H9 (cell line): ENCODE measurements at places on chromosomes 5 and 9. TPM values are rescaled to one million over a fixed set of nuclear protein-coding genes. Genes with fewer than 3 reads are reported as not detected.

DNA sequence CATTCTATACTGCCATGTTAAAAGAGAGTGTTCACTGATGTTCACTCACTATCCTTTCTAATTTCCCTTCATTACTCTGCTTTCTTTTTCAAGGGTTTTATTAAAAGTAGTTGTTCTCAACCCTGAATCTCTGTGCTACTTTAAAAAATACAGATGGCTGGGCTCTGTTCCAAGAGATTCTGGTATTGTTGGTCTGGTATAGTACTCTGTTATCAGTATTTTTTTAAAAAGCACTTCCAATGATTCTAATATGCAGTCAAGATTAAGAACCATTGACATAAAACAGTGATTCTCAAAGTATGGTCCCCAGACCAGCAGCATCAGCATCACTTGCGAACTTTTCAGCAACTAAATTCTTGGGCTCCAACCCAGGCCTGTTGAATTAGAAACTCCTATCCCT lies 77.0 kb upstream of the STARD4 start:
- DNase-seq = no peak
- no peak overlapping the region for H3K27ac ChIP-seq
- no peaks in the 10 kb centered on the region for H3K27me3 ChIP-seq
- H3K4me3 ChIP-seq = no peak overlapping the region
- H3K4me1 ChIP-seq = no peaks in the 10 kb centered on the region
- no peaks in the 10 kb centered on the region for H3K36me3 ChIP-seq

DNA sequence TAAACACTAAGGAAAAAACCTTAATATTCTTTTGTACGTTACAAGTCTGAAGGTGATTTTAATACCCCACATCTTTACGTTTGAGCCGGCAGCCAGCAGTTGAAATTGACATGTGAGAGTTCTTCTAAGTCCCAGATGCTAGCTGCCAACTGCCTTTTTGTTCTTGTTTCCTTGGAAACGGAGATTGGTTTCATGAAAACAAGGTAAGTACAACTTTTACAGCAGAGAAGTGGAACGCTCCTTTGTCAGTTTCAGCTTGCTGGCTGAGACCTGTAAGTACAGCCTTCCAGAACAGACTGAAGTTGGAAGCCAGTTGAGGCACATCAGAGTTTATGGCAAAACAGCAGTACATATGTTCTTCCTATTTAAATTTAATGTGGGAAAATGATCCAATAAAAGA lies 1018.4 kb upstream of the ARRDC3 start:
- H3K36me3 ChIP-seq = no peaks in the 10 kb centered on the region
- peak; percentile 35 for DNase-seq
- H3K4me3 ChIP-seq = no peak overlapping the region
- H3K4me1 ChIP-seq = no peaks in the 10 kb centered on the region
- H3K27me3 ChIP-seq = no peaks in the 10 kb centered on the region
- no peak overlapping the region for H3K27ac ChIP-seq

DNA sequence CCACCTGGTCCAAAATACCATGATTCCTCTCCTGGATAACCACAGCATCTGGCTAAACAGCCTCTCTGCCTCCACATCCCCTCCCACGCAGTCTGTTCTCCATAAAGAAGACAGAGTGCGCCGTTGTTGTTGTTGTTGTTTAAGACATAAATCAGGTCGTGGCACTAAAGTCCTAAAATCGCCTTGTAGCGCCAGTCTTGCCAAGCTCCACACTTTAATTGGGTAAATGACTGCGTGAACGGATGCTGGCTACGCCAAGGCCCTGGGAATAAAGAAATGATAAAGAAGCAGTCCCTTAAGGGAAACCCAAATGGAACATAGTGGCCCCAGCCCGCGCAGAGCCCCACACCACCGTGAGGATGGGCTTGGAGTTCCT lies 364 bp upstream of the SFXN1 start:
- no peak for DNase-seq
- H3K4me1 ChIP-seq = peaks cover 4% of the 10 kb centered on the region; the same call in 1 of the 2 replicates
- no peak overlapping the region for H3K27ac ChIP-seq
- peak overlapping the region; percentile 93 for H3K4me3 ChIP-seq
- H3K36me3 ChIP-seq = peaks cover 21% of the 10 kb centered on the region
- no peaks in the 10 kb centered on the region for H3K27me3 ChIP-seq

- peak; percentile 37 for DNase-seq
- H3K4me1 ChIP-seq = no peaks in the 10 kb centered on the region; the same call in 1 of the 2 replicates
- no peaks in the 10 kb centered on the region for H3K27me3 ChIP-seq
- no peak overlapping the region for H3K27ac ChIP-seq
- H3K36me3 ChIP-seq = no peaks in the 10 kb centered on the region
- H3K4me3 ChIP-seq = no peak overlapping the region
These were observed 865.4 kb upstream of the ACO1 start for GRCh38 chr9:31519011-31519410.

The CNOT6 gene
- 41.7 and 45.0 TPM in 2 replicates for total RNA-seq

DNA sequence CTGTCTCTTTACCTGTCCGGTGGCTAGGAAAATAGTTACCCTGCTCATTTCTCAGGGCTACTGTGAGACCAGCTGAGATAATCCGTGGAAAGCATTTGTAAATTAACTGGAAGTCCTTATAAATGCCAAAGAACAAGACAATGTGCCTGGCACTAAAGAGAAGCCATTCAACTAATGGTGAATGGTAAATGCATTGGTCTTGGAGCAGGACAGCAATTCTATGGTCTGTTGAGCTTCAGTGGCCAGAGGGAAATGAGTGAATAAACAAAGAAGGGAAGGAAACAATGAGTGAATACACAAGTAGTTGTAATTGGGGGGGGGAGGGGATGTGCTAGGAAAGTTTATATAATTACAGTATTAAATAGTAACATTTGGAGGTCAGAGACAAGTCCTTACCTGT lies 353.6 kb downstream of the SEMA5A start:
- no peaks in the 10 kb centered on the region for H3K4me1 ChIP-seq
- H3K36me3 ChIP-seq = 0 out of 2 replicates have a peak, but pooled peaks cover 4% of the 10 kb centered on the region
- no peak overlapping the region for H3K27ac ChIP-seq
- no peaks in the 10 kb centered on the region for H3K27me3 ChIP-seq
- no peak for DNase-seq

DNA sequence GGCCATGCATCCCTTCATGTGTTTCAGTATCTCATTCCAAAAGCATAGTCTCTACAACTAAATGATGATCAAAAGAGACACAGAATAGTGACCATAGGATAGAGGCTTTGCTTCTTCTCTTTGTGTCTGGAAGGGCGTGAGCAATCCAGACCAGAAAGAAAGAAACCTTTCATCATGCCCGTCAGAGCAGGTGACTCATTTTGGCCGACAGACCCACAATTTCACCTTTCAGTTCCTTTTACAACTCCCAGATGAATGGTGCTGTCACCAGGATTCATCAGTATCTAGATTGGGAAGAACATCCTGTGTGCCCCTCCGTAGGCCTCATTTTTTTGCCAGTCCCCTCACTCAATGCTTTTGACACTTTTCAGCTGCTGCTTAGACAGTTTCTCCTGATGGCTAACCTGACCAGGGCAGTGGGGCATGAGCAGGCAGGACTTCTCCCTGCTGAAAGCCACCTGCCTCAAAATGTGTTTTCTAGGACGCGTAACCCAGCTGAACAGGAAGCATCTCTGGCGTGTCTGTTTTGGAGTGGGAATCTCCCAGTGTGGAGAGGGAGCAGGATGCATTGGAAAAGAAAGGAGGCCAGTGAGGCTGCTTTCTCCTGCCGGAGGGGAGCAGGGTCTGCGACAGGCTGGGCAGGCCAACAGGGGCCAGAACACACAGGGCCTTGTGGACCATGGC lies 21.2 kb downstream of the ABLIM3 start:
- no peak for DNase-seq
- H3K4me3 ChIP-seq = no peak overlapping the region
- no peaks in the 10 kb centered on the region for H3K4me1 ChIP-seq
- H3K27ac ChIP-seq = no peak overlapping the region

The SPINK4 gene
- not detected in 2 replicates for total RNA-seq

The SMIM32 gene
- total RNA-seq = 0.13 TPM in 1 of 2 replicates, not detected in the other

DNA sequence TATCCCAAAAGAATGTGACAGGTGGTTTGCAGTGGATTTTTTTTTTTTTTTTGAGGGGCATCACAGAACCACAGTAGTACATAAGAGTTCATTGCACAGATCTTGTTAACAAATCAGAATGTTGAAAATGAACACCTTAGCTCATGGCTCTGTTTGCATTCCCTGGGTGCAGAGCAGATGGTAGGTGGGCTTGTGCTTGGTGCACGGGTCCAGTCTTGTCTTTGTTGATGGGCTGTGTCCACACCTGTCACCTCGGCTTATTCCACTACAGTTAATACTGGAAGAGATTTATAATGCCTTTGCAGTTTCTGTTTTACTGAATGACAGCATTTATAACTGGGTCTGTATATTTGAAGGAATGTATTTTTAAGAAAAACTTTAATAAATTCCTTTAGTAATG lies 146.6 kb downstream of the KDM4C start:
- DNase-seq = no peak
- 0 out of 3 replicates have a peak, but pooled peaks cover 2% of the 10 kb centered on the region for H3K36me3 ChIP-seq
- no peaks in the 10 kb centered on the region for H3K27me3 ChIP-seq
- H3K4me3 ChIP-seq = no peak overlapping the region
- peaks cover 5% of the 10 kb centered on the region; the same call in 1 of the 2 replicates for H3K4me1 ChIP-seq

DNA sequence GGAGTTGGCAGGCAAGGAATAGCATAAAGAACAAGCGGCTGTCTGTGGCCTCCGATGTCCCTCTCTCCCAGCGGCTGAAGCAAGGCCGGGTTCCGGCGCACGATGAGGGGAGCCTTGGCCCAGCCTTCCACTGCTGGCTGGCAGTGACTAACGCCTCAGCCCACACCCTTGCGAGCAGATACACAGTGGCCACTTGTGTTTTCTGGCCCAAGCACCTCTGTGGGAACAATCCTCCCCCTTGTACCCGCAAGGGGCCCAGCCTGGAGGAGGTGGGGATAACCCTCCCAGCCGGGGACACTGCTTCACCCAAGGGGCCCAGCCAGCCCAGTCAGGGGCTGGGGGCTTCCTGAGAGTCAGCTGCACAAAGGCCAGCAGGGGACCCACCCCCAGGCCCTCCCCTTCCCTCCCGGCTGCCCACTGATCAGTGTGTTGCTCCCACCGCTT lies 23.2 kb downstream of the STK10 start:
- no peak for DNase-seq
- no peaks in the 10 kb centered on the region for H3K27me3 ChIP-seq

The EDIL3 gene
- 61.0 and 61.9 TPM in 2 replicates for total RNA-seq

- peaks cover 23% of the 10 kb centered on the region for H3K36me3 ChIP-seq
- no peak for DNase-seq
- H3K27me3 ChIP-seq = no peaks in the 10 kb centered on the region
- H3K4me3 ChIP-seq = peak overlapping the region; percentile 96
- no peaks in the 10 kb centered on the region for H3K4me1 ChIP-seq
These were observed 807 bp upstream of the PLGRKT start for GRCh38 chr9:5438301-5439162.

DNA sequence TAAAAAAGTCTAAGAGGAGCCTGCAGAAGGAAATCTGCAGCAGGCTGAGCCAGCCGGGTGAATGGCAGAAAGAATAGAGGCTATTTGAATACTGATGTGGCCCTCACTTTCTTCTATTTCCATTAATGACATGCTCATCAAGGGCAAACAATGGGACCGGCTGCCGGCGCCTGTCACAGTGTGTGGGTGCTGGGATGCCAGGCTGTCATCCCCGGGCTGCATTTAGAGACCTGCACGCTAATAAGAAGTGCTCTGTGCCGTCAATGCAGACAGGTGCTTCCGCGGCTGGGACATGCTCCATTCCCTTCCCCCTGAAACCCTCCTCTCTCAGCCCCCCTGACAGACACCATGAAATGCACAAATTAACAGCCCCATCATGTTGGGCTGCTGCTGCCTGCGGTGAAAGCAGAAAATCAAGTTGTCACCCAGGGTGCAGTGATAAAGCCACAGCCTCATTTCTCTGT lies 217.7 kb upstream of the TBCA start:
- no peak overlapping the region for H3K27ac ChIP-seq
- no peaks in the 10 kb centered on the region for H3K27me3 ChIP-seq
- peaks cover 12% of the 10 kb centered on the region; the same call in 1 of the 2 replicates for H3K4me1 ChIP-seq
- DNase-seq = no peak
- H3K4me3 ChIP-seq = no peak overlapping the region; the same call in 2 of the 3 replicates

DNA sequence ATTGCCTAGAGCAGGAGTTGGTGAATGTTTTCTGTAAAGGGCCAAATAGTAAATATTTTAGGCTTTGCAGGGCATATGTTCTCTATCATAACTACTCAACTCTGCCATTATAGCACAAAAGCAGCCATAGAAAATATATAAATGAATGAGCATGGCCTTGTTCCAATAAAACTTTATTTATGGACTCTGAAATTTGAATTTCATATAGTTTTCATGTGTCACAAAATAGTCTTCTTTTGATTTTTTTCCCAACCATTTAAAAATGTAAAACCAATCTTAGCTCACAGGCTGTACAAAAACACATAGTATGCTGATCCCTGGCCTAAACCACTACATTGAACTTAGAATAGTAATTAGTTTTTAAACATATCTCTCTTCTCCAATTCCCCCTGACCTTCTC lies 179.6 kb downstream of the ZNF462 start:
- H3K27me3 ChIP-seq = no peaks in the 10 kb centered on the region
- no peak for DNase-seq
- H3K36me3 ChIP-seq = no peaks in the 10 kb centered on the region
- H3K4me3 ChIP-seq = no peak overlapping the region
- H3K4me1 ChIP-seq = no peaks in the 10 kb centered on the region

The GABRA6 gene
- total RNA-seq = not detected in 2 replicates

- DNase-seq = peak; percentile 90
- H3K36me3 ChIP-seq = no peaks in the 10 kb centered on the region
- no peaks in the 10 kb centered on the region for H3K4me1 ChIP-seq
- H3K27ac ChIP-seq = no peak overlapping the region
These were observed 4.4 kb upstream of the OR2S2 start for GRCh38 chr9:35962126-35962906.

The LCN9 gene
- 0.52 and 0.72 TPM in 2 replicates for total RNA-seq

The FAM221B gene
- total RNA-seq = not detected in 2 replicates

GRCh38 chr9:106920701-106921283 lies 57.8 kb downstream of the ZNF462 start:
- peaks cover 84% of the 10 kb centered on the region for H3K36me3 ChIP-seq
- H3K4me3 ChIP-seq = no peak overlapping the region
- H3K27ac ChIP-seq = no peak overlapping the region
- H3K27me3 ChIP-seq = no peaks in the 10 kb centered on the region
- H3K4me1 ChIP-seq = peaks cover 8% of the 10 kb centered on the region; the same call in 1 of the 2 replicates

The LAMC3 gene
- total RNA-seq = 21.7 and 21.9 TPM in 2 replicates

The STK32A gene
- total RNA-seq = 0.99 and 1.3 TPM in 2 replicates

- H3K27ac ChIP-seq = no peak overlapping the region
- DNase-seq = no peak
- H3K27me3 ChIP-seq = no peaks in the 10 kb centered on the region
- no peak overlapping the region for H3K4me3 ChIP-seq
- peaks cover 4% of the 10 kb centered on the region; the same call in 2 of the 3 replicates for H3K36me3 ChIP-seq
These were observed 176.5 kb upstream of the SLC24A2 start for GRCh38 chr9:19965336-19965735.

GRCh38 chr9:134418354-134418753 lies 92.1 kb downstream of the RXRA start:
- no peaks in the 10 kb centered on the region for H3K4me1 ChIP-seq
- no peak overlapping the region for H3K4me3 ChIP-seq
- no peak for DNase-seq
- peaks cover 6% of the 10 kb centered on the region; the same call in 2 of the 3 replicates for H3K36me3 ChIP-seq

- H3K36me3 ChIP-seq = peaks cover 16% of the 10 kb centered on the region; the same call in 1 of the 2 replicates
- no peak overlapping the region for H3K4me3 ChIP-seq
- DNase-seq = no peak
- peaks cover 9% of the 10 kb centered on the region; the same call in 1 of the 2 replicates for H3K4me1 ChIP-seq
- no peaks in the 10 kb centered on the region for H3K27me3 ChIP-seq
- H3K27ac ChIP-seq = no peak overlapping the region
These were observed 295.2 kb downstream of the ARHGAP26 start for GRCh38 chr5:143065185-143065965.
